ENCODE measurements at places on chromosomes 4 and X.

- no peak for DNase-seq
These were observed 42.7 kb upstream of the CITED1 start for GRCh38 chrX:72348247-72348979.

DNA sequence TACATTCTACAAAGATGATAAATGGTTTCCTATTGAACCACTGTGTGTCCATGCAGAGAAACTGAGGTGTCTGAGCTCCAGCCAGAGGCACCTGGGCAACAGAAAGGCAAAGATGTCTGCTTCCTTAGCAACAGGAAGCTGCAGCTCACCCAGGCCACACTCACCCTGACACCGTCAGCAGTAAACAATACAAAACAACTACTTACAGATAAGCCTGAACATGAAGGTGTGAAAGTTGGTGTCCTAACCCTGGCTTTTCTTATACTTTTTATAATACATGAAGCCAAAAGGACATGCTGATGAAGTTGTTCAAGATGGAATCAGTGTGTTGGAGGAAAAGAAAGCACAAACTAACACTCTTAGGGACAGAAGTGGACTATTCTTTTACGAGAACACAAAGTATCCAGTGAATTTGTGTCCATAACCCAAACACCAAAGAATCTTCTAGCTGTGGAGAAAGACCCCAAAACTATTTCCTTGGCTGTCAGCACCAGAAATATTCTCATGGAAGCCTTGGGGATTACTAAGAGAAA is 117.3 kb downstream of the SYNPO2 start:
- DNase-seq: no peak

DNA sequence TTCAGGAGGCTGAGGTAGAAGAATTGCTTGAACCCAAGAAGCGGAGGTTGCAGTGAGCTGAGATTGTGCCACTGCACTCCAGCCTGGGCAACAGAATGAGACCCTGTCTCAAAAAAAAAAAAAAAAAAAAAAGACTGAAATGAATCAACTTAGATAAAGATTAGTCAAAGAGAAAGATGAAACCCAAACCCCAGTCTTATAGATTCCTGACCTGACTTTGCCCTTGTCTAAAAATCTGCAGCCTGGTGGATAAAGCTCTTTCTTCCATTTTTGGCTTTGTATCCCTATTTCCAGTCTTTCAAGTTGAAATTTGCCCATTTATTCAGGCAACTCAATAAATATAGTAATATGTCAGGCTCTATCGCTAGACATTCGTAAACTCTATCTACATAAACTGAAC is 39.3 kb upstream of the SPINK2 start:
- DNase-seq: no peak

GRCh38 chr4:149836546-149836945 is 20.9 kb upstream of the IQCM start:
- no peak for DNase-seq

- no peak for DNase-seq
These were observed 975.9 kb downstream of the STIM2 start for GRCh38 chr4:27836523-27836922.

- no peak for DNase-seq
These were observed 26.6 kb downstream of the ADRA2C start for GRCh38 chr4:3792813-3793212.

DNA sequence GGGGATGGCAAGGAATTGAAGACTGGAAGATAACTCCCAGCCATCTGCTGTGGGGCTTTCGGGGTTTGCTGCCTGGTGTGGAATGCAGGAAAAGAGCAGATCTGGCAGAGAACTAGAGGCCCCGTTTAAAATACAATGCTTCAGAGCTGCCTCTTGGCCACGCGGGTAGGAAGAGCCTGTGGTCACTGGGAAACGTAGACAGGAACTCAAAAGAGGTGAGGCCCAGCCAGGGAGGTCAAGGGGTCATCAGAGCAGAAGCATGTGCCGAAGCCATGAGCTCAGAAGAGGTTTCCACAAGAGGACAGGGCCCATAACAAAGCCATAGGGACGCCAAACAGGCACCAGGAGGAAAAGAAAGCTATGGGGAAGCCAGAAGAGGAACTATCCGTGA is 14.5 kb upstream of the STS start:
- DNase-seq: no peak

- DNase-seq: no peak
These were observed 46.6 kb upstream of the GK2 start for GRCh38 chr4:79454656-79455055.

DNA sequence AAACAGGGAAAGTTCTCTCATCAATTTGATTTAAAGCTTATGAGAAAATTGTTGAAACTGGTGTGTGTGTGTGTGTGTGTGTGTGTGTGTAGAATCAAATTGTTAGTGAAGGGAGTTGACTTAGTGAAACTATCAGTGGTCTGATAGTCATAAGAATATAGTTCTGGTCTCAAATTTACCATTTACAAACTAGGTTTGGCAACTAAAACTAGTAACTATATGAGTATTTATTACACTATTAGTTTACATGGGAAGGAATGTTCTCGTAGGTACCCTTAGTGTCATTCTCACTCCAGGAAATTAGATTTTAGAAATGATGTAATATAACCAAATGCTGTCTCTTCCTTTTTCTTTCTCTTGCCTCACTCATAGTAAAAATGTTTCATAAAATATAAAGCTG is 11.9 kb downstream of the SULT1E1 start:
- no peak for DNase-seq

DNA sequence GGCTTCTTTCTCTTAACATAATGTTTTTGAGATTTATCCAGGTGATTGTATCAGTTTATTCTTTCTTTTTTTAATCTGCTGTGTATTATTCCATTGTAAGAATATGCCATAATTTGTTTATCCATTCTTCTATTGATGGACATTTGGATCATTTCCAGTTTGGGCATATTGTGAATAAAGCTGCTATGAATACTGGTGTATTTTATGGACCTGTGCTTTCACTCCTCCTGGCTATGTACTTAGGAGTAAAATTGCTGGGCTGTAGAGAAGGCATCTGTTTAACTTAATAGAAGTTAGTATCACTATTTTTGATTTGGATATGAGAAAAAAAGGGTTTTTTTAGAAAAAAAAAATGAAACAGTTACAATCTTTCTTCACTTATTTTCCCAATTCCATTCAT is 50.0 kb upstream of the FAM9C start:
- DNase-seq: no peak

GRCh38 chr4:155376387-155377268 is at the start of gene MAP9:
Gene MAP9, minus strand, starts transcription at chr4:155376965. Its CDS starts 1,115 bp downstream, at chr4:155375850.
- DNase-seq: no peak

DNA sequence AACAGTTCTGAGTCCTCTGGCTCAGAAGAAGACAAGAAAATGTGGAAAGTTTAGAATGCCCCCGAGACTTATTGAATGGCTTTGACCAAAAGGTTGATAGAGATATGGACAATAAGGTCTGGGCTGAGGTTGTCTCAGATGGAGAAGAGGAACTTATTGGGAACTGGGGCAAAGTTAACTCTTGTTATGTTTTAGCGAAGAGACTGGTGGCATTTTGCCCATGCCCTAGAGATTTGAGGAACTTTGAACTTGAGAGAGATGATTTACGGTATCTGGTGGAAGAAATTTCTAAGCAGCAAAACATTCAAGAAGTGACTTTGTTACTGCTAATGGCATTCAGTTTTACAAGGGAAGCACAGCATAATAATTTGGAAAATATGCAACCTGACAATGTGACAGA is 1549.3 kb upstream of the ADGRL3 start:
- no peak for DNase-seq

GRCh38 chrX:55336176-55336575 is 71.5 kb upstream of the PAGE3 start:
- DNase-seq: no peak

GRCh38 chr4:25702848-25703247 is 47.2 kb downstream of the SLC34A2 start:
- DNase-seq: no peak

GRCh38 chrX:53456254-53456653 is 22.1 kb upstream of the HSD17B10 start:
- DNase-seq: no peak

DNA sequence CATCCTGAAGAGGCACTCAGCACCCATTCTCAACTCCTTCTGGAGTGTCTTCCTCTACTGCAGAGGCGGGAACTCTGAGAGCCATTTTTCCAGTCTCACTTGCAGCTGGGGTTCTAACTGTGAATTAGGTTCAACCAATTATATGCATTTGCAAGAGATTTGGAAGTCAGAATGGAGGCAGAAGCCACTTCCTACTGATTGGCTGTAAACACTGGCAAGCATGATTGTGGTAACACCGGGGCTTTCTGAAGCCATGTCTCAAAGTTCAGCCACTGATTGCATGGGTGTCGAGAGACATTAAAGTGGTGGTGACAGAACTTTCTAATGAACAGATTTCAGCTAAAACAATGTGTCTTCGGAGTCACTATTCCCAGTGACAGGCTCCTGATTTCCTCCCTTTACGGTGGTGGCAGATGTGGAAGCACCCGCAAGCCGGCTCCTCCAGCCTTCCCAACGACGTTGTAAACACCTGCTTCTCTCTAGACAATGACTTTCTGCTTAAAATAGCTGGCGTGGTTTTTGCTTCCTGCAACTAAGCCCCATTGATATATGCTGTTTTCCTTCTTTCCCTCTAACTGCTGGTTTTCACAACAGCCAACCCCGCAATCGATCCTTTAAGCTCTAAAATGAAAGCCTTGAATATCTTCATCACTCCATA is 92.0 kb downstream of the IRF2 start:
- DNase-seq: no peak

- no peak for DNase-seq
These were observed 2017.6 kb upstream of the IGFBP7 start for GRCh38 chr4:59127743-59128142.

DNA sequence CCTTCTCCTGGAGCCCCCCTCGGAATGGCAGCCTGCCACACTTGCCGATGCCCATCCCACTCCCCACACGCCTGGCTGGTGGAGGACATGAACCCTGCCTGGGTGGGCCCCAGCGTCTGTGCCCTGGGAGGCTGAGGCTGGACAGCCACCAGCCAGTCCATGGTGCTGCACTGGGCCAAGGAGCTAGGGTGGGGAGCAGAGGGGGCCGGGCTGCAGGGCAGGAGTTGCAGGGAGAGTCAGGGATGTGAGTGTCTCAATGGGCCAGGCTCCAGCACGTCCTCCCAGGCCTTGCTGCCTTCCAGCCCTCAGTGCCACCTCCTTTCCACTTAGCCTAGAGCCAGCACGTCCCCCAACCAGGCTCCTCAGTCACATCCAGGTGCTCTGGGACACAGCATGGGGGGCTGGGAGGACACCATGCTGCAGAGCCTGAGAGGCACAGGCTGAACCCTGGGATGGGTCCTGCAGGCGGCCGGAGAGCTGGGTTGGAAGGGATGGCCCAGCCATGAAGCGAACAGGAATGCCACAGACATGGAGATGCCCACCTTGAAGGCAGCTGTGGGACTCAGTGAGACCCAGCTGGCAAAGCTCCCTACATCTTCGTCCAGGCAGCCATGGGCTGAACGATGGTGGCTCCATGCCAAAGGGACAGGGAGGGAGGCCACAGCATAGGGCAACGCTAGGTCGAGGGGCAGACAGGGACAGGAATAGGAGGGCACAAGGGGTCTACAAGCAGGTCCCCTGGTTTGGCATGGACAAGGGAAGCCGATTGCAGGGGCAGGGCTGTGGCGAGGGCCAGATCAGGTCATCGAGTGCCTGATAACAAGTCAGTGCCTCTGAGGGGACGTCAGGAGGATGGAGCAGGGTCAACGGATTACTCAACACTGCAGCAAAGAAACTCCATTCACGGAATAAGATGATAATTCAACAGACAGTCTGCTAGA is 30.1 kb upstream of the MXD4 start:
- no peak for DNase-seq

GRCh38 chr4:125231661-125232060 is 83.1 kb upstream of the FAT4 start:
- DNase-seq: no peak

DNA sequence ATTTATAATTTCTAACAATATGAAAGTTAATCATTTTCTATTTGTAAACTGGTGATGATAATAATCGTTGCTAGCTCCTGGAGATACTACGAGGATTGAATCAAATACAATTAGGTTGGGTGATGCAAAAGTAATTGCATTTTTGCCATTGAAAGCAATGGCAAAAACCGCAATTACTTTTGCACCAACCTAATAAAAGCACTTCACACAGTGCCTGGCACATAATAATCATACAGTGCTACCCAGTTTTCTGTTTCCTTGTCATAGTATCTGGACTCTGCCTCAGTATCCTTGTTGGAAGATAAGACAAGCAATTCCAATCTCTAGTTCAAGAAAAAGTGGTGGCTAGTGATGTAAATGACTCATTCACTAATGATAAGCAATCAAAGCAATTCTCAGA is 176.8 kb upstream of the TRPC5 start:
- no peak for DNase-seq

DNA sequence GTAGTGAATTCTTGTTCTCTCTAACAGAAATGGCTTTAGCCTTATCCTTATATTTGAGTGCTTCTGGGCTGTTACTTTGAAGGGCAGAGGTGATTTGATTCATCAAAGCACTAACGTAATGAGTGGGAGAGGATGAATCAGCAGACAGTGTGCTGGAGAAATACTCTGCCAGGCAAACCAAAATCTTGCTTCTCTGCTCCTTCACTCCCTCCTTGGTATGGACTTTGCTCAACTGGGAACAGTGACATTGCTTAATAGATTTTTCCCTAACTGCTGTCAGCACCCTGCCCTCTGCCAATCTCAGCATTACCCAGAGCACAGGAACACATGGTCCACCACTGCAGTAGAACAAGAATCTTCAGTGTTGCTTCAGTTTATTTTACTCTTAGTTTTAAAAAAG is 56.0 kb downstream of the PDLIM5 start:
- DNase-seq: no peak

DNA sequence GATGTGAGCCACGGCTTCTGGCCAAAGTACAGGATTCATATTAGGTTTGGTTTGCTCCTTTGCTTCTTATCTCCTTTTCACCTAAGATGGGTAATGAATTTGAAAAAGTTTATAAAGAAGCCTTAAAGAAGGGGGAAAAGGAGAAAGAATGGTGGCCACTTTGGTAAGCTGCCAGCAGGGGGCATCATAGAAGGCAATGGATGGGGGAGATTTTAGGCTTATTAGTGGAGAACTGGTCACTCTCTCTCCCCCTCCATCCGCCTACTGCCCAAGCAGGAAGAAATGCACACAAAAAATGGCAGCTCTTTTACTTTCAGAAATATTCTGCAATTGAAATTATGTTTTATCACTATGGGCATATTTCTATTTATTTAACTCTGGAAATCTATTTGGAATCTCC is 32.0 kb downstream of the SPARCL1 start:
- no peak for DNase-seq

GRCh38 chr4:80225595-80225994 is 28.3 kb downstream of the PRDM8 start:
- no peak for DNase-seq

GRCh38 chrX:109077788-109078187 is 341.4 kb upstream of the IRS4 start:
- no peak for DNase-seq

DNA sequence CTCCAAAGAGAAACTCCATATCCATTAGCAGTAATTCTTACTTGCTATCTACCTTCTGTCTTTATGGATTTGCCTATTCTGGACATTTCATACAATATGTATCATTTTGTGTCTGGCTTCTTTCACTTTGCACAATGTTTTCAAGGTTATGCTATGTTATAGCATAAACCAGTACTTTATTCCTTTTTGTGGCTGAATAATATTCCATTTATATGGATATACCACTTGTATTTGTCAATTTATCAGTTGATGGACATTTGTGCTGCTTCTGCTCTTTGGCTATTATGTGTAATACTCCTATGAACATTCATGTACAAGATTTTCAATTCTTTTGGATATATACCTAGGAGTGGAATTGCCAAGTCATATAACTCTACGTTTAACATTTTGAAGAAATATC is 18.9 kb upstream of the HPSE start:
- DNase-seq: no peak

Measured in SIG-M5 (cell line).